Dermis blood vessel endothelial cell (primary cell): ENCODE measurements at places on chromosomes 6 and 20.

GRCh38 chr6:63904650-63905248 lies 269.1 kb downstream of the PHF3 start:
- DNase-seq, result peak; percentile 38

- DNase-seq, result peak; percentile 35
Measured at GRCh38 chr20:61874421-61875068, 191.1 kb downstream of the TAF4 start.

DNA sequence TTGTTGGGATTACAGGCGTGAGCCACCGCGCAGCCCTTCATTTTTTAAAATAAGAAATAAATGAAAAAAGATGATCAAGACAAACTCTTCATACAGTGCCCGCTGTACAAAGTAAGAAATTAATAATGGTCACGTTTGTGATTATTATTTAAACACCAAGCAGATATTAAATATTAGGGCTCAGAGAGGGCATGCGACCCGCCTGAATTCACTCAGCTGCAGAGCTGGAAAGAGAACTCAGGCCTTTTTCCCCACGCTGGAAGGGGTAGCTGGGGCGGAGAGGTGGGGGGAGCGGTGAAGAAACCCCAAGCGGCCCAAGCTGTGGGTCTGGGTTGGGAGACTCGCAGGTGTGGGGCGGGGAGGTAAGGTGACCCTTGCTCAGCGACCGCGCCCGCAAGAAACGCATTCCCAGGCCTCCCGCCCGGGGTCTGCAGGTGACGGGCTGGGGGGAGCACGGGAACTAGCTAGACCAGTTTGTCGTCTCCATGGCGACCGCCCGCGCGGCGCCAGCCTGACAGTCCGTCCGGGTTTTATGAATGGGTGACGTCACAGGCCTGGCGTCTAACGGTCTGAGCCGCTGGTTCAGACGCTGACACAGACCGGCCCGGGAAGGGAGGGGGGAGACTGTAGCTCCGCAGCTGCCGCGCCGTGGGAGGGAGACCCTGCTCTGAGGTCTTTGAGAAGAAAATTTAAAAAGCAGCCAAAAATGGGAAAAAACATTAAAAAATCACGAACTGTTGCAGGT lies 1.1 kb upstream of the ID1 start:
- peak; percentile 99 for DNase-seq

GRCh38 chr6:27140999-27141528 lies 106.4 kb upstream of the PRSS16 start:
- DNase-seq, result no peak

DNA sequence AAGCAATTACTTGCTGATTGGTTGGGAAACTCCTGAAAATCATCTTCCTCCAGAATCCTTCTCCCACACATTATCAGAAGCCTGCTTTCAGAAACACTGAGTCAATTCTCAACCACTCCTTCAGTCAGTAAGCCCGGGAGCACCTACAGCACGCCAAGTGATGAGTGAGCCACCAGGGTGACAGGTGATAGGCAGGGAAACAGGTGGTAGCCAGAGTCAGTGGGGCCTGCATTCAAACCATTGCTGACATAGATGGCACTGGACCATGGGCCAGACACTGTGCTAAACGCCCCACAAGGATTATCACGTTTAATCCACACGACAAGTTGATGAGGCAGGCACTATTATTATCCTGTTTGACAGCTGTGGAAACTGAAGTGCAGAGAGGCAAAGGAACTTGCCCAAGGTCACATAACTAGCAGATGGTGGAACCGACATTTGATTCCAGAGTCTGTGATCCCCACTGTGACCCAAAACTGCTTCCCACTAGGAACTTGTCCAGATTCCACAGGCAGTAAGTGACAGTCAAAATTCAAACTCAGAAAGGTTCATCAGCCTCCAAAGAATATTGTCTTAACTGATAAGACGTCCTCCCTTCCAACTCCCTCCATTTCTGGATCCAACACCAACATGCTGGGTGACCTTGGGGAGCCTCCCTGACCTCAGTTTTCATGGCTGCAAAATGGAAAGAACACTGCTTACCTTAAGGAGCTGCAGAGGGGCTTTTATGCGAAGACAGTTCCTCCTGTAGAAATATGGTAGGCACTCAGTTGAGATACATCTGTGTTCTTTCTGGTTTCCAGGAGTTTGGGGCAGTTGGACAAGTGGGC lies 23.9 kb upstream of the TOP1 start:
- DNase-seq, result peak; percentile 57

GRCh38 chr6:117399924-117400323 lies 25.8 kb downstream of the ROS1 start:
- DNase-seq, result peak; percentile 20
